Activated CD4-positive, alpha-beta T cell treated with anti-CD3 and anti-CD28 coated beads, Interleukin-2, Interleukin-6, amounts not matched to agents 100 ng/mL and 50 ng/mL, durations not matched to agents 16 hours and 8 hours (primary cell): ENCODE measurements at places on chromosomes 7 and 10.

DNA sequence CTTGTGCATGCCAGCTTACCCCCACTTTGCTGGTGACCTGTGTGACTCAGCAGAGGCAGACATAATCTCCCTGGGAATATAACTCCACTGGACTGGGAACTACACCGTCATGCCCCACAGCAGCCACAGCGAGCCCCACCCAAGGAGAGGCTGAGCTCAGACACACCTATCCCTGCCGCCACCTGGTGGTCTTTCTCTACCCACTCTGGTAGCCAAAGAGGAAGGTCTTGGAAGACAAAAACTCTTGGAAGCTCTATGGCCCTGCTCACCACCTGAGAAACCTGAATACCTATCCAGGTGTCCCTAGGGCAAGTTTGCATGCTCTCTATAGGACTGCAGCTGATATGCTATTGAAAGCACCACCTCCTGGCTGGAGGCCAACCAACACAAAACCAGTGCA, 48.1 kb downstream of the MYO3A start:
- DNase-seq: no peak

DNA sequence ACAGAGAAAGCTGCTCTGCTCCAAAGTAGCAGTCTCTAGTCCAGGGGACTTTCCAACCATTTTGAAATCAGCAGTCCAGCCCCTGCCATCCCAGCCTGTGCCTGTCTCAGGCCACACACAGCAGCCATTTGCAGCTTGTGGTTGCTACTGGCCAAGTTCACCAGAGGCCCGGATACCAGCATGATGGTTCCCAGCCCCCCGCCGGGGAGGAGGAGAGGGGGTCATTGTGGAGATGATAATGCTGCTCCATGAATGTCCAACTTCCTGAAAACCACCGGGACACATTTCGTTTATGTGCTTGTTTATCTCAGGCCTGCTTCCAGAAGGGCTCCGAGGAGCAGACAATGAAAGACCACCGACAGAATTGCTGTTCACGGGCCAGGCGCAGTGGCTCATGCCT, 160.0 kb downstream of the UBE2H start:
- DNase-seq: no peak

DNA sequence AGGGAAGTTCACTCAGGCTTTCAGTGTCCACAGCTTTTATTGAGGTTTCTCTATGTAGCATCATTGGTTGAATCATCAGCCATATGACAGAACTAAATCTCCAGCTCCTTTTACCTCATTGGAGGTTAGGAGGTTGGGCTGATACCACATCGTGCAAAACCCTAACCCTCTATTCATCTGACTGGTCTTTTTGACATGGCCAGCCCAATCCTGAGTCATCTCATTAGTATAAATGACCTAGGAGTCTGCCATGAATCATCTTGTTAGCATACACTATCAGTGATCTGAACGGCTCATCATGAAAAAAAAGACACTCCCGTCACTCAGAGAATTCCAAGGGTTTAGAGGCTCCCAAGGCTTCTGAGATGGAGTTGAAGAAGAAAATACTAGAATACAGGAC, 669.8 kb upstream of the POT1 start:
- DNase-seq: peak; percentile 0

DNA sequence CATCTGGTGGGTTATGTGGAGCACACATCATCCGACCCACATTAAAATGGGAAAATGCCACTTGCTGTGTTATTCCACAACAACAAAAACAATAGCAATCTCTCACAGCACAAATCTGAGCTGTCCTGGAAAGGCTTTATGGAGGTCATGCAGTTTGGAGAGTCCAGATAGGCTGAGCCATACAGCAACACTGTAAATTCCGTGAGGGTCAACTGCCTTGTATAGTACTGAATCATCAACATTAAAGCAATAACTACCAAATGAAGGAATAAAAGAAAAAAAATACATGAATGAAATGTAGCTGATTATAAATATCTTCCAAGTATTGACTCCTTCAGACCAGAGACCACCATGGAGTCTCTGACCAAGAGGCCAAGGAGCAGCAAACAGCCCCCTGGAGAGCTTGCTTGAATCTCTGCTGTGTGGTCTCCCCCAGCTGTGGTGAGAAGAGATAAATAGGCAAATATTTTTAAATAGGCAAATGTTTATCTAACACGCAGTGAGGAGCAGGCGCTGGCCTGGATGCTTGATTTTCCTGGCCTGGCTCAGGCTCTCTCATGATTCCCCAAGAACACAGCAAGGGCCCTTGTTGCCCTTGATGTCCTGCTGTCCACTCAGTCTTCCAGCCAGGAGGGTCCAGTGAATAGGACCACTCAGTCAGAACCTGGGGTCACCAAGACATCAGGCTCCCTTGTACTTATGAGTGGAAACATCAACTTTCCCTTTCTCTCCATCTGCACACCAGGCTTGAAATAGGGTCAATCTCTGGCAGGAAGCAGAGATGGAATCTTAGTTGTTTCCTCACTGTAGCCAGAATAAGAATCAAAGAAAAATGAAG, 1021.3 kb downstream of the XPNPEP1 start:
- no peak for DNase-seq

DNA sequence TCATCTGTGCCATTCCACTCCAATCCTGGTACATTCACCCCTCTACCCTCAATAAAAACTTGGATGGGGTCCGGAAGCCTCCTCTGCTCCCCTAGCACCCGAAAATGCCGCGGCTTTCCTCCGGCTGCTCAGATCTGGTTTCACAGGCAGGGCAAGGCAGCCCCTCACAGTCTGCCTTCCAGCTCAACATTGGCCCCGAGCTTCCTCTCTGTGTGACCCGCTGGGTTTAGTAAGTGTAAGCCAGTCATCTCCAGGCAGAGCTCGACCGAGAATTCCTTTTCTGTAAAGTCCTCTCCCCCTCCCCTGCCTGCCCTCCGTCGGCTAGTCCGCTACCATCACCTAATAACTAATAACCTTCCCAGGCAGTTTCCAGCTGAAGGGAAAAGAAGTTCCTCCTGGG, 3.4 kb downstream of the INHBA start:
- no peak for DNase-seq

GRCh38 chr10:7686351-7687171, 16.6 kb upstream of the ITIH2 start:
- no peak for DNase-seq

DNA sequence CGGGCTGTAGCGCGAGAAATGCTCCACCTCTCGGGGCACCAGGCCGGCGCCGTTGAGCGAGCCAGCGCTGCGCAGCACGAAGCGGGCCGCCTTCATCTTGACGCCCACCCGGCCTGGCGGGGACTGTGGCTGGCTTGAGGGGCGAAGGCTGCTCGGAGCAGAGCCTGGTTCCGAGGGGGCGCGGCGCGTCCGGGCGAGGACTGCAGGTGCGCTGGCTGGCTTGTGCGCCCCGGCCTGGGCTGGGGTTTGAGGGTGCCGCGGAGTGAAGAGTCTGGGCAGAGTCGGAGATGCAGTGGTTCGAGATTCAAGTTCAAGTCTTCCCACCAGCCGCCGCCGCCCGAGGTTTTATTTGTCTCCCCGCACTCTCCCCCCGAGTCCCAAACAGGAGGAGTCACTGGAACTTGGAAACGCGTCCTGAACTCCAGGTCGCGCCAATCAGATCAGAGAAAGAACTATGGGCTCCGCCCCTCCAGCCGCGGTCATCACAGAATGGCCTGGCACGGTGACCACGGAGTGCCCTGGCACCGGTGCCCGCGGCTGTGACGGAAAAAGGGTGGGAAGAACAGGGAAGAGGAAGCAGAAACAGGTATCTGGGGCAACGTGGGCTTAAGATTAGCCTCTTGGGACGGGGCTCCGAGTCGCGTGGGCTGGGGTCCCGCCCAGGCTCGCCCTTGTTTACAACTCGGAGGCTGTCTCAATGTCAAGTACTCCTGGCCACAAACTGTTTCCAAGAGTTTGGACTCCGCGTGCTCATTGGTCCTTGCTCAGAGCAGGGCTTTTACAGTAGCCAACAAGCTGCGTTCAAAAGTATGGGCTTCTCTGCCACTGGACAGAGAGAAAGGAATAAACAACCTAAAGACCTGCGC, at the start of gene PDK4:
TSS of gene PDK4 (minus strand) at position 319 of the 866 bp plus-strand sequence. CDS start at position 96, 223 bp downstream.
- DNase-seq: no peak

DNA sequence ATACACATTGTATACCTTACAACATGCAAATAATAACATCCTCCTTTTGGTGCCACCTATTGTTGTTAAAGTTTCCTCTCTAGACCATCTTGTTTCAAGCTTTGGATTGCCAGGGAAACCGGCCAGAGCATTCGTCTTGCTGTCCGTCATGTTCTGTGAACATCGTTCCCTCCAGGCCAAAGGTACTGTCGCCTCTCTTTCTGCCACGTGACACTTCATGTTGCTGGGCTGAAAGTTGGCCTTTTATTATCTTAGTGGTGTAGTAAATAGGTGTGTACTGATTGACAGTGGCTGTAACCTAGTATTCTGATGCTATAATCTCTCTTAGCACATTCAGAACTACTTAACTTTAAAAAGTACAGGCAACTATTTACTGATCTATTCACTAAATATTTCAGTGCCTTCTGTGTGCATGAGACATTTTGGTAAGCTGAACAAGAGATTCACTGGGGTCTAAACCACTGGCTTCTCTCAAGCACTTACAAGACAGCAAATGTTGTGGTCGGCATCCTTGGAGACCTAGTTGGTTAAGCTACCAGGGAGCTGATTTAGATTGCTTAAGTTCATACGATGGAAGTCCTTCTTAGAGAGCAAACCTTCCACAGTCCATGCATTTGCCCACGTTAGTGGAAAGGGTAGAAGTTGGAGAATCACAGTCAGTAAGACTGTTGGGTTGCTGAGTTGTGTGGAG, 52.4 kb downstream of the SHH start:
- DNase-seq: no peak

- no peak for DNase-seq
Measured at GRCh38 chr10:42859256-42859655, 76.7 kb downstream of the BMS1 start.

GRCh38 chr10:61376908-61377368, 76.2 kb downstream of the TMEM26 start:
- no peak for DNase-seq

- peak; percentile 60 for DNase-seq
Measured at GRCh38 chr7:23680414-23681405, 711 bp downstream of the FAM221A start.

DNA sequence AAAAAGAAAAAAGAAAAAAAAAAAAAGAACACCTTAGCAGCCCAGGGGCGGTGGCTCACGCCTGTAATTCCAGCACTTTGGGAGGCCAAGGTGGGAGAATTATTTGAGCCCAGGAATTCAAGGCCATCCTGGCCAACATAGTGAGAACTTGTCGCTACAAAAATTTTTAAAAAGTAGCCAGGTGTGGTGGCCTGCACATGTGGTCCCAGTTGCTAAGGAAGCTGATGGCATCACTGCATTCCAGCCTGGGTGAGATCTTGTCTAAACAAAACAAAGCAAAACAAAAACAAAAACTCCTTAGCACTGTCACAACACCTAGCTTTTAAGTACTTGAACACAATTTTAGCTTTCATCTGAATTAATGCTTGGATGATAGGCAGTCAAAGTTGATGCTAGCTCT, 86.3 kb upstream of the MKLN1 start:
- no peak for DNase-seq

- peak; percentile 79 for DNase-seq
Measured at GRCh38 chr10:70575874-70576802, 26.4 kb downstream of the PRF1 start.

DNA sequence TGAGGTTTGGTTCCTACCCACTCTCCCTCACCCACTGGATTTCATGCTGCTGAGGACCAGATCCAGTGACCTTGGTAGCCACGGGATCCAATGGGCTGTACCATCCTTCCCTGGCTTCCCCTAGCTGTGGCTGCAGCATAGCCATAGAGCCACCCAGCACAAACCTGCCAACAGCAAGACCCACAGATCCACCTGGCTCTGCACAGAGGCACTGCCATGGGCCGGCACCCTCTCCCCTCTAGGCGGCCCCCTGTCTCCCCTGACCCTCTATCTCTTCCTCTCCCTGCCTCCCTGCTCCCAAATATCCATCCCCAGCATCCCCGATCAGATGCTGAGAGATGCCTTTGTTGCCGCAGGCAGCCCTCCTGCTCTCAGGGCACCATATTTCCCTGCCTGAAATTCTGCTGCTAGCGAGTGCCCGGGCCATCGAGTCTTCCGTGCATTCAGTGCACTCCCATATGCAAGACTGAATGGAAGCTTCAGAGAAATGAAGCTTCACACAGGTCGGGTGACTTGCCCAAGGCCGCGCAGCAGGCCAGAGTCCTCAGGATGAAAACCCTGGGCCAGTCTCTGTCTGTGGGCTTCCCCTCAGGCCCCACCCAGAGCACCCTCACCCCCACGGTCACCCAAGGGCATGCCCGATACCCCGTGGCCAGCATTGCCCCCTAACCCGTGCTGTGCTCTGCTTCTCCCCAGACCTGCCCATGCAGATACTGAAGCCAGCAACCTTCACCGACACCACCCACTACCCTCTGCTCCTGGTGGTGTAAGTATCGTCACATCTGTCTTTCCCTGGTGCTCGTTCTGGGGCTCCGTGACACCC, 130.8 kb downstream of the PAXIP1 start:
- no peak for DNase-seq

GRCh38 chr10:8056871-8057331, 2.4 kb downstream of the GATA3 start:
- DNase-seq: peak; percentile 82

GRCh38 chr10:70430493-70431445, 10.7 kb downstream of the NODAL start:
- DNase-seq: no peak

- peak; percentile 18 for DNase-seq
Measured at GRCh38 chr7:77265666-77266065, 66.0 kb upstream of the FGL2 start.

DNA sequence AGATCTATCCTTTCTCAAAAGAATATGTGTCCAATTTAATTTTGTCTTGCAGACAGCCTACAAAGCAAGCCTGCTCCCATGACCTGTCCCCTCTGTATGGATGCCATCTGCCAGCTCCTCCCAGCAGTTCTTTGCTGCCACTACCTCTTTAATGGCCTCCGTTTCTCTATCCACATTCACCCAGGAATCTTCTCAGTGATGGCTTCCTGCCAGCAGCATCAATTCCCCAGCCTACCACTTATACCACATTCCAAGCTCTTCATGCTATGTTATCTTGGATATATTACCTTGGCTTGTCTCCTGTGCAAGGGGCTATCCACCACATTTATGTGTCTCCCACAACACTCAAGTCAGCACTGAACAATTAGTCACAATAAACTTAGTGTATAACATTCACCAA, 133.2 kb downstream of the VPS50 start:
- DNase-seq: no peak

GRCh38 chr10:77114181-77114821, 523.3 kb downstream of the KCNMA1 start:
- no peak for DNase-seq

DNA sequence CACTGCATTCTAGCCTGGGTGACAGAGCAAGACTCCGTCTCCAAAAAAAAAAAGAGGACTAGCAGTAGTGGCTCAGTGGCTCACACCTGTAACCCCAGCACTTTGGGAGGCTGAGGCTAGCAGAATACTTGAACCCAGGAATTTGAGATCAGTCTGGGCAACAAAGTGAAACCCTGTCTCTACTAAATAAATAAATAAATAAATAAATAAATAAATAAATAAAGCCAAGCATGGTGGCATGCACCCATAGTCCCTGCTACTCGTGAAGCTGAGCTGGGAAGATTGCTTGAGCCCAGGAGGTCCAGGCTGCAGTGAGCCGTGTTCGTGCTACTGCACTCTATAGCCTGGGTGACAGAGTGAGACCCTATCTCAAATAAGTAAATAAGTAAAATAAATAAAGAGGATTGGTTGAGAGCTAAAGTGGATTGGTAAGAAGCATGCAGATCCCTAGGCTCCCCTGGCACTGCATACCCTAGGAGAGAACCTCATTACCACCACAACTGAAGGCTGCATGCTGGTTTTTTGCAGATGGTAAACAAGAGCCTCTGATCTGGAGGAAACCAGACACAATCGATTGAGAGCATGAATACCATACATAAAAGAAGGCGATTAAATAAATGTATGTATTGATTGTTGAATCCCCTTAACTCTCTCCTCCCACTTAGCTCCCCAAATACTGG, 163.2 kb downstream of the REEP3 start:
- no peak for DNase-seq
